ENCODE measurements at places on chromosomes 7 and 10.

- DNase-seq, result no peak
Measured at GRCh38 chr10:123742751-123743440, 76.7 kb downstream of the GPR26 start.

DNA sequence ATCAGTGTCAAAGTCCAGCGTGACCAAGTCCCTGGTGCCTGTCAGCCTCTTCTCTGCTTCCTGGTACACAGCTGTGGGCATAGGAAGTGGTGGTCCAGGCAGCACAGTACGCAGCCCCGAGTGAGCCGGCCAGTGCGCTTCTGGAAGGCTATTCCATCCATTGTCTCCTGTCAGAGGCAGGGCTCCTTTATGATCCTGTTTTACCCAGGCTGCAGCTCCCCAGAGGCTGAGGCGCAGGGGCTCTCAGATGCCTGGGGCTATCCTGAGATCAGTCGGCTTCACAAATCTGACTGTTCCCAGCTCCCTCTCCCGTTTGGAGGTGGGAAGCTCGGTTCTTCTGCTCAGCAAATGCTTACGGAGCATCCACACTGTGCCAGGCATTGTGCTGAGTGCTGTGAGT lies 70.3 kb downstream of the LANCL2 start:
- no peak for DNase-seq

- no peak for DNase-seq
Measured at GRCh38 chr7:135178364-135178763, 7.9 kb upstream of the CYREN start.

GRCh38 chr10:78932054-78932386 lies 136.7 kb upstream of the ZMIZ1 start:
- DNase-seq, result no peak

DNA sequence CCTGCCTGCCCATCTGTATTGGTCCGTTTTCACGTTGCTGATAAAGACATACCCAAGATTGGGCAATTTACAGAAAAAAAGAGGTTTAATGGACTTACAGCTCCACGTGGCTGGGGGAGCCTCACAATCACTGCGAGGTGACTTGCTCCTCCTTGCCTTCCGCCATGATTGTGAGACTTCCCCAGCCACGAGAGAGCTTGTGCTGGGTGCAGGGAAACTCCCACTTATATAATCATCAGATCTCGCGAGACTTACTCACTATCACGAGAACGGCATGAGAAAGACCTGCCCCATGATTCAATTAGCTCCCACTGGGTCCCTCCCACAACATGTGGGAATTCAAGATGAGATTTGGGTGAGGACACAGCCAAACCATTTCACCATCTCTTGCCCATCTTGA lies 111.8 kb downstream of the MYL10 start:
- DNase-seq, result no peak

- no peak for DNase-seq
Measured at GRCh38 chr7:41786944-41787343, 84.1 kb upstream of the INHBA start.

GRCh38 chr7:70630440-70630817 lies 501.5 kb upstream of the GALNT17 start:
- DNase-seq, result no peak

DNA sequence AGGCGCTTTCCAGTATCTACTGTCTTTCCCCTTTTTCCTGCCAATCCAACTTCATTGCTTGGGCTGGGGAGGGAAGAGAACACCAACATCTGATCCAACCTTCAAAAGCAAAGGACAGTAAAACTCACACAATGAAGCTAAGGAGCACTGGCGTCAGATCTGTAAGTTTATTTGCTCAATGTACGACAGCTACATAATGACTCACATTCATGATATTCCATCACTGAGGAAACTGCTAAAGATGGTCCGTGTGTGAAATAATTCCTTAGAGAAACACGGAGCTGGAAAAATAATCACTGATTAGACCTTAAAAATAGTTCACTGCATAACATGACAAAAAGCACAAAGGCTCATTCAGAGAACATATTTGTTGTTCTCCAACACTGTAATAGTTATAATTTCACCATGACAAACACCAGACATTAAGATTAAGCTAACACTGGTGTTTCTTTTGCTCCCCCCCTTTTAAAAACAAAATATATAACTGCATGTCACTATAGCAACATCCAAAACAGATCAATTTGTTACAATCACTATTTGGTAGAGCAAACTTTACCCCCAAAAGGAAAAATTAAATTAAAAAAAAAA lies 24.3 kb downstream of the HSPB1 start:
- no peak for DNase-seq

DNA sequence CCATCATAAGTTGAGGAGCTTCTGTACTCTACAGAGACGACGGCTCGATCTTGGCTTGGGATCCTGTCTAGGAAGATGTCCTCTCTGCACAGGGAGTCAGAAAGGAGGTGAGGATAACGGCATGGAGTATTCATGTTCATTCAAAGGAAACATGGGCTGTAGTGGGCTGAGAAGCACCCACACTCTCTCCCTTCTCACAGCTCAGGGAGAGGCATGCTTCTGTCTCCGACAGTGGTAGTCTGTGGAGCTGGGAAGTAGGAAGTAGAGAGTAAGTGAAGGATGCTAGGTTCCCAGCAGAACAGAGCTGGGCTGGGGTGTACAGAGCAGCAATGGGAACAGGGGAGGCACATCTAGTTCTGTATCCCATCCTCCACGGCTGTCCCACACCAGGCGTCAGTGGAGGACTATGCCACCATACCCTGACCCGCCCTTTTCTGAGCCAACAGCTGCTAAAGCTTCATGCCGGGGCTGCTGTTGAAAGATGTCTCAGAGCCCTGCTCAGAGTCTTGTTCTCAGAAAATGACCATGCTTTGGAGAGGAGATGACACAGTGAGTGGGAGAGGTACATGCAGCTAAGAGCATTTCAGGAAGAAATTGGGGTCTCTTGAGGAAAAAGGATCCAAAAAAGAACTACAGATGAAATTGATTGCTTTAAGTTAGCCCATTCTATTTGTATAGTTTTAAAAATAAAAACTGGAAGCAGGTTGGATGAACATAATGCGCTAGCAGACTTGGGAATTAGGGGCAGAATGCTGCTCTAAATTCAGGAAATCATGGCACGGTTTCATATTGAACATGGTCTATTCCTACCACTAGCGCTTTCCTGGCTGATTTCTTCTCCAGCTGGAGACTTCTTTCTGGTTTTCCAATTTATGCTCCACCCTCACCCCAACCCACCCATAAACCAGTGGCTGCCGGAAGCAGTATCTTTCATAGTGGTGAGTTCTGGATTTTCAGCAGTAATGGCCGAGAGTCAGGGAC lies 138.6 kb downstream of the CHN2 start:
- DNase-seq, result no peak

GRCh38 chr10:126065751-126066377 lies 169.5 kb downstream of the FANK1 start:
- DNase-seq, result no peak

- no peak for DNase-seq
Measured at GRCh38 chr10:12684784-12685183, 316.7 kb downstream of the CCDC3 start.

GRCh38 chr7:13057462-13058200 lies 370.2 kb downstream of the ARL4A start:
- no peak for DNase-seq

DNA sequence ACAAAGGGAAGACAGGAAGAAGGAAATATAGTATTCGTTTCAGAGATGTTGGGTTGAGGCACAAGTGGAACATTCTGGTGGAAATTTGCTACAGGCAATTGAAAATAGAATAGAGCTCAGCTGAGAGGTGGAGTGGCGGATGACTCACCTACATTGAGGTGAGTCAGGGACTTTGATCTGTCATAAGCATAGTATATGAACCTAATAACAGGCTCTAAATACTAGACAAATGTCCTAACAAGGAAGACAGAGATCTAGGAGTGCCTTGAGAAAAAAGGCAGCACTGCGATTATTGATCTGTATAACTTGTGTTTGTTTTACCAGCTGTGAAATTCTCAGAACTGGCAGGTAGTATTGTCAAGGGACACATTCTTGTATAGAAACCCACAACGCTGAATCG lies 907 bp upstream of the IFRD1 start:
- DNase-seq, result no peak
